Activated T-helper 9 cell treated with anti-CD3 and anti-CD28 coated beads, Interleukin-2, amount 50 U/mL, for 16 hours (primary cell): ENCODE measurements at places on chromosomes 6 and 20.

- DNase-seq: no peak
Observed at GRCh38 chr20:16749573-16749972, 1.4 kb downstream of the OTOR start.

DNA sequence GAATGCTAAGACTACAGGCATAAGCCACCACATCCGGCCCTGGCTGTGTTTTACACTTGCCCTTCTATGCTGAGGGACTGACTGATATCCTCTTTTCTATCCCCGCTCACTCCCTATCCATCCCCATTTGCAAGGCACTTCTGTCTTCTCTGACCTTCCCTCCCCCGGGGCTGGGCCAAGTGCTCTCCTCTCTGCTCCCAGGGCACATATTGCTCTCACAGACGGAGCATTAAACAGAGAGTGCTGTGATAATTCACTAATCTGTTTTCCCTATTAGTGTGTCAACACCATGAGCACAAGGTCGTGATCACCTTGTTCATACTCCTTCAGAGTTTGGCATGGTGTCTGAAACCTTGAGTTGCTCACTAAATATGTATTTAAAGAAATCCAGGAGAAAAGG lies 9.0 kb upstream of the SLC2A12 start:
- DNase-seq: no peak

- no peak for DNase-seq
Observed at GRCh38 chr6:112113431-112113830, 26.0 kb downstream of the FAM229B start.

- no peak for DNase-seq
Observed at GRCh38 chr6:132072831-132073230, 121.7 kb upstream of the CCN2 start.

DNA sequence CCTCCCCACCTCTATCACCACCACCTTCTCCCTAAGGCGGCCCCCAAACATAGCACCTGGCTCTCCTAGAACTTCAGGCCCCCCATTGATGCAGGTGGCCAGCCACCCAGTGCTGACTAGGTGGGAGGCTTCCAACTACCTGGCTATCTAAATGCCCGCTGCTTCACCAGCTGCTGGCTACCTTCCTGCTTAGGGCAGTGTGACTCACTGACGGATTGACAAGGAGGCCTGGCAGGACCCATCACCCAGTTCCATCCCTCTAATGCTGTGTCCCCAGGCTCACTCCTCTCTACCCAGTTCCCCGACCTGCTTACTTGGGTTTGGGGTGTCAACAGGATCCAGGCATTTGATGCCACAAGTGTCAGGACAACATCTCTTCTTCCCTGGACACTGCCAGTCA lies 1.1 kb downstream of the SLPI start:
- DNase-seq: no peak

GRCh38 chr20:63446216-63447024 lies 26.0 kb downstream of the KCNQ2 start:
- no peak for DNase-seq
